ENCODE measurements at places on chromosomes 6 and 20.

GRCh38 chr6:165664559-165665383, 1.7 kb upstream of the PDE10A start:
- peaks cover 51% of the 10 kb centered on the region for H3K27me3 ChIP-seq
- H3K27ac ChIP-seq = no peak overlapping the region
- no peak for DNase-seq
- H3K36me3 ChIP-seq = no peaks in the 10 kb centered on the region
- H3K4me1 ChIP-seq = no peaks in the 10 kb centered on the region

- no peaks in the 10 kb centered on the region for H3K27me3 ChIP-seq
- H3K4me1 ChIP-seq = peaks cover 2% of the 10 kb centered on the region
- H3K4me3 ChIP-seq = no peak overlapping the region
- DNase-seq = no peak
- peaks cover 16% of the 10 kb centered on the region for H3K36me3 ChIP-seq
- no peak overlapping the region for H3K27ac ChIP-seq
Observed at GRCh38 chr6:18219591-18219990, 44.7 kb downstream of the DEK start.

GRCh38 chr6:119446115-119446554, 96.6 kb upstream of the MAN1A1 start:
- peaks cover 11% of the 10 kb centered on the region for H3K4me1 ChIP-seq
- no peak for DNase-seq
- H3K4me3 ChIP-seq = no peak overlapping the region
- H3K27ac ChIP-seq = no peak overlapping the region
- H3K36me3 ChIP-seq = no peaks in the 10 kb centered on the region
- H3K27me3 ChIP-seq = no peaks in the 10 kb centered on the region

DNA sequence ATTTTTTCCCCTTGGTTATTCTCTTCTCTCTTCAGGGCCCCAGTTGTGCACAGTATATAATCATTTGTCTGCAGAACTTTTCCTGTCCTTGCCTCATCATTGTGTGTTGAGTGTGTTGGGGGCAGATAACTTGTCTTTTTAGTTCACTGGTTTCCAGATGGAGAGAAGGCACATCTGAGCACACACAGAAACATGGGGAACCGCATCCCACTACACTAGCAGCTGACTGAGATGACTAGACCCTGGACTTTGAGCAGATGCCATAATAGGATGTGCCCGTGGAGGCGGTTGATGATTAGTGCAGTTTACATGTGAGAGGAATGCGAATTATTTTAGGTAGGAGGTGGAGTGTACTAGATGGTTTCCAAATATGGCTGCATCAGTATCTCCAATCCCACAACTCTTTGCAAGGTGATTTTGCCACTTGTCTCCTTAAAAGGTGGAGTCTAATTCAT, 26.5 kb upstream of the SH3BGRL2 start:
- no peaks in the 10 kb centered on the region for H3K4me1 ChIP-seq
- H3K36me3 ChIP-seq = no peaks in the 10 kb centered on the region
- H3K4me3 ChIP-seq = no peak overlapping the region
- H3K27ac ChIP-seq = no peak overlapping the region
- DNase-seq = no peak

DNA sequence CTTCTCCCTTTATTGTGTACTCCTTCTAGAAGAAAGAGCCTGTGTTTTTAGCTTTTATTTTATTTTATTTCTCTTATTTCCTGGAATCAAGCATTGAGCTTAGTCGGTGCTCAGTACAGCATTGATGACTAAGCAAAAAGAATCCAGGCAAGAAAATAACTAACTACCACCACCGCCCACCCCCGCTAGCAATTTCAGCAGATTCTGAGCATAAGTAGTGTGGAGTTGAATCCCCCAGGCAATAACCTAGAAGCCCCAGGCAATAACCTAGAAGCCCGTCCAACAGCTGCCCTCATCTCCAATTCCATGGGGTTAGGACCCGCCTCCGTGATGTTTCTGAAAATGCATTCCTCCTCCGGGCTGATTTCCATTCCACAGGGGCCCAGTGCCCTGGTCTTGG, 258.0 kb upstream of the TAB2 start:
- no peaks in the 10 kb centered on the region for H3K4me1 ChIP-seq
- no peak overlapping the region for H3K27ac ChIP-seq
- no peaks in the 10 kb centered on the region for H3K27me3 ChIP-seq
- no peak overlapping the region for H3K4me3 ChIP-seq
- DNase-seq = no peak

Data from keratinocyte (primary cell).